Epithelial cell of umbilical artery (primary cell): ENCODE measurements at places on chromosomes 11 and 22. TPM values are rescaled to one million over a fixed set of nuclear protein-coding genes. Genes with fewer than 3 reads are reported as not detected.

The SLC1A2 gene
- total RNA-seq, result not detected in 2 replicates

The RAC2 gene
- 8.8 and 19.5 TPM in 2 replicates for total RNA-seq

The AIFM3 gene
- total RNA-seq, result 0.32 and 0.46 TPM in 2 replicates

The OR56A1 gene
- total RNA-seq, result under 0.01 TPM in 1 of 2 replicates, not detected in the other

The CDPF1 gene
- 10.1 and 11.9 TPM in 2 replicates for total RNA-seq

The CD44 gene
- 99.4 and 100 TPM in 2 replicates for total RNA-seq

The OR5B12 gene
- not detected in 2 replicates for total RNA-seq

The ARHGAP20 gene
- total RNA-seq, result 0.97 and 2.4 TPM in 2 replicates

The SERHL2 gene
- 0.61 and 1.9 TPM in 2 replicates for total RNA-seq

The TYMP gene
- total RNA-seq, result 8.1 and 25.5 TPM in 2 replicates

The GPHA2 gene
- total RNA-seq, result not detected in 2 replicates

The APOBEC3B gene
- total RNA-seq, result 2.3 and 3.5 TPM in 2 replicates

The TPBGL gene
- under 0.01 TPM in 1 of 2 replicates, not detected in the other for total RNA-seq

The PIWIL4 gene
- total RNA-seq, result 0.32 and 0.76 TPM in 2 replicates

The GSTT2B gene
- 1.3 and 9.6 TPM in 2 replicates for total RNA-seq
